Kidney epithelial cell (primary cell): ENCODE measurements at places on chromosomes 1 and 21. TPM values are rescaled to one million over a fixed set of nuclear protein-coding genes. Genes with fewer than 3 reads are reported as not detected.

- no peak for DNase-seq
These were observed 134.3 kb upstream of the ZBTB40 start for GRCh38 chr1:22317231-22317919.

- no peak for DNase-seq
These were observed 66.1 kb downstream of the HTR6 start for GRCh38 chr1:19730793-19731192.

- DNase-seq = no peak
These were observed 51.1 kb upstream of the H6PD start for GRCh38 chr1:9183441-9183840.

Gene SMIM1
- total RNA-seq = not detected in 2 replicates

DNA sequence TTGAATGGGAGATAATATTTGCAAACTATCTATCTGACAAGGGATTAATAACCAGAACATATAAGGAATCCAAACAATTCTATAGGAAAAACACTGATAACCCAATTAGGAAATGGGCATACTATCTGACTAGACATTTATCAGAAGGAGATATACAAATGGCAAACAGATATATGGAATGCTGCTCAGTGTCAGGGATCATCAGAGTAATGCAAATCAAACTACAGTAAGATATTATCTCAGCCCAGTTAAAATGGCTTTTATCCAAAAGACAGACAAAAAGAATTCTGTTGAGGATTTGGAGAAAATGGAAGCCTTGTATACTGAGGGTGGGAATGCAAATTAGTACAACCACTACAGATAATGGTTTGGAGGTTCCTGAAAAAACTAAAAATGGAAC, 758.0 kb upstream of the B3GALT2 start:
- DNase-seq = no peak

Gene OSCP1
- 11.3 and 13.9 TPM in 2 replicates for total RNA-seq

DNA sequence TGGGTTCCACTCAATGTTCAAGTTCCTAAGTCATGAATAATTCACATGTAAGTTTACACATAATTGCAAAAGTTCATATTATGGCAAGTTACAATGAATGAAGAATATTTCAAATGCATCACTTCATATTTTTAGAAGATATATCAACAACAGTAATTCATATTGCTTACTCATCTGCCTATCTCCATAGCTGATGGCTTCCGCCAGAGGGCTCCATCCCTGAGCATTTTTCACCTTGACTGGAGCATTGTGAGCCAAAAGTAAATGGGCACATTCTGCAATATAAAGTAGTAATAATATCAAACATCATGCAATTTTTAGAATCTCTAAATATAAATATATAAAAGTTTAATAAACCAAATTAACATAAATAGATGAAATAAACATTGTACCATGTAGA, 29.8 kb downstream of the ANKRD13C start:
- no peak for DNase-seq

- DNase-seq = no peak
These were observed 399.4 kb downstream of the PTPRU start for GRCh38 chr1:29635501-29636263.

Gene AMY1C
- total RNA-seq = not detected in 2 replicates

Gene LCE3D
- total RNA-seq = not detected in 2 replicates

- DNase-seq = no peak
These were observed 4.5 kb upstream of the IFI16 start for GRCh38 chr1:159005161-159005560.

GRCh38 chr1:109827986-109828385, 64.3 kb upstream of the EPS8L3 start:
- DNase-seq = no peak

Gene TEDDM1
- not detected in 2 replicates for total RNA-seq

- DNase-seq = no peak
These were observed 24.7 kb upstream of the DMBX1 start for GRCh38 chr1:46464915-46465314.
